ENCODE measurements at places on chromosomes 5 and 9.
A peak's percentile ranks its signal among the peaks of the same experiment; 100 is the strongest.

DNA sequence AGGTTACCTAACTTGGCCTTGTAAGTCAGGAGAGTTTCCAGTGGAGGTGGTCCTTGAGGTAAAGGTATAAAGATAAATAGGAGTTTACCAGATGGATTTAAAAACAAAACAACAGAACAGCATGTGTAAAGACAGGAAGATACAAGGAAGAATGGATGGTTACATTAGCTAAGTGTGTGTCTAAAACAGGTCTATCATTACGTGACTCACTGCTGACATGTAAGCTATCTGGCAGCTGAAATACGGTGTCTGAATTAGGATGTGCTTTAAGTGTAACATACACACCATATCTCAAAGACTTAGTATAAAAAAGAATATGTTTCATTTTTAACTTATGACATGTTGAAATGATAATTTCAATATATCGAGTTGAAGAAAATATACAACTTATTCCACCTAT lies 405.1 kb upstream of the ADAMTSL1 start:
- no peak for DNase-seq

GRCh38 chr9:124320062-124320973 lies 62.6 kb downstream of the NEK6 start:
- peak; percentile 66 for DNase-seq

GRCh38 chr5:20305463-20305862 lies 317.5 kb upstream of the CDH18 start:
- DNase-seq: no peak

GRCh38 chr5:105207066-105207465 lies 1644.5 kb upstream of the NUDT12 start:
- DNase-seq: no peak

- no peak for DNase-seq
Measured at GRCh38 chr5:113325054-113325453, 109.7 kb downstream of the TSSK1B start.

DNA sequence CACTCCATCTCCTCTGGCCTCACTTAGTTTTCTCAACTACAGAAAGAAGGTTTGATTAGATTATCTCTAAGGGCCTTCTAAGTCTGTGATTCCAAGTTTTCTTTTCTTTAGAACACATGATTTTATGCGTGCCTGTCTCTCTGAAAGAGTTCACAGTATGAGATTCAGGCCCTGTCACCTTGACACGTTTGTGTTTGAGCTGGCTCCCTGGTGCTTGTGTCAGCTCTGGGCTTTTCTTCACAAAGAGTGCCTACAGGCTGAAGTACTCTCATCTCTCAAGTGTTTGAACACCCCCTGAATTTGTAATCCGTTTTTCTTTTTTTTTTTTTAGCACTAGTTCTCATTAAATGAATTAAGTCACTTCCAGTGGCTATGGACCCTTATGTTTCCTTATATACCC lies 306.9 kb upstream of the C9orf72 start:
- DNase-seq: no peak

- no peak for DNase-seq
Measured at GRCh38 chr9:133372144-133372543, 3.7 kb downstream of the SURF4 start.

- no peak for DNase-seq
Measured at GRCh38 chr5:170338933-170339779, 41.6 kb upstream of the LCP2 start.

DNA sequence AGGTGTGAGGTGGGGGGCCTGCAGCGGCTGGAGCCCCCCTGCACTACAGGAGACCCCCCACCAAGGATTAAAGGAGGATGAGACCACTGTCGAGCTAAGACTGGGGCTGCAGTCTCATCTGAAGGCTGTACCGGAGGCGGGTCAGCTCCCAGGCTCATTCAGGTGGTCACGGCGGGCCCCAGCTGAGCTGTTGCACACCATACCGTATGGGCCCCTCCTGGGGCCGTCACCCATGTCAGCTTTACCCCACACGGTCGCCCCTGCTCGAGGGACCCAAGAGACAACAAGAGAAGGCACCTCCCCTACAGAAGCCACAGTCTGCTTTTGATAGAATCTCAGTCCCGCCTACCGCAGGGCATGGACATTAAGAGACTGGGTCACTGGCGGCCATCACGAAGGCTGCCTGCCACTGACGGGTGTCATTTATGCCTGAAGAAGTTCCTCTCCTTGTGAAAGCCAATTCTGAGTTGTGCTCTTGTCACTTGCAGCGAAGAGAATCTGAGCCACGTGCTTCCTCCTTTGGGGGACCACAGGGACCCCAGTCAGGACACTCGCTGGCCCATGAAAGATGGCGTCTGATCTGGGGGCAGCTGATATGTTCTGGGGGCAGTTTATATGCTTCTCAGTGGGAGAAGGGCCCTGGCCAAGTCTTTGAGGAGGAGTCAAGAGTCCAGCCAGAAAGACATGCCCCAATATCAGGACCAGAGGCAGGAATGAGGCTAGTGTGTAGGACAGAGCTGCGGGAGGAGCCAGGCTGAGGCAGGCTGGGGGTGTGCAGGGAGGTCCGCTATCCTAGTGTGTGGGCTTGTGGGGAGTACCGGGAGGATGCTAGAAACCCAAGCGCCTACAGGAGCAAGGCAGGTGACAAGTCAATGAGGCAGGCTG lies 102.4 kb downstream of the ZNF354C start:
- DNase-seq: no peak

DNA sequence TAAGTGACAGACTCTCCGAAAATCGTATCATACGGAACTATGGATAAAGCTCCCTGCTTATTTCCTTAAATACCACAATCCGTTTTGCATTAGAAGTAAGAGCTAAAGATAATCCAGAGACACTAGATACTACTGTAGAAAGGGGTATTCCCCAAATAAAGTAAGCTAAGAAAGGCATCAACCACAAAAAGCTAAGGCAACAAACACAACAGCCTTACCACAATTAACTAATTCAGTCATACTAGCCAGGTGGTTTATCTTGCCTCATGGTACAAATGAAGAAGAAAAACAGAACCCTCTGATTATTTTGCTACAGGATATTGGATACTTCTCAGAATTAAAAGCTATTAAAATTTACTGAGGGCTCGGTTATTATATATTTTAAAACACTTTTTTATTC lies 14.1 kb downstream of the ERP44 start:
- no peak for DNase-seq

DNA sequence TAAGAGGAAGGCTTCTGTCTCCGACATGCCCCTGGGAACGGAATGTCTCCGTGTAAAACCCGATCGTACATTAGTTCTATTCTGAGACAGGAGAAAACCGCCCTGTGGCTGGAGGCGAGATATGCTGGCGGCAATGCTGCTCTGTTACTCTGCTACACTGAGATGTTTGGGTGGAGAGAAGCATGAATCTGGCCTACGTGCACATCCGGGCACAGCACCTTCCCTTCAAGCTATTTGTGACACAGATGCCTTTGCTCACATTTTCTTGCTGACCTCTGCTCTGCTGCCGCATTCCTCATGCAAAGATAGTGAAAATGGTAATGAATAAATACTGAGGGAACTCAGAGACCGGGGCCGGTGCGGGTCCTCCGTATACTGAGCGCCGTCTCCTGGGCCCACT lies 2.2 kb upstream of the DPP7 start:
- no peak for DNase-seq

- DNase-seq: no peak
Measured at GRCh38 chr5:143642791-143643190, 169.2 kb upstream of the HMHB1 start.

GRCh38 chr5:55306641-55307382 lies 682 bp downstream of the DHX29 start:
- no peak for DNase-seq

GRCh38 chr9:128683340-128684064 lies 5.5 kb upstream of the SET start:
- no peak for DNase-seq

DNA sequence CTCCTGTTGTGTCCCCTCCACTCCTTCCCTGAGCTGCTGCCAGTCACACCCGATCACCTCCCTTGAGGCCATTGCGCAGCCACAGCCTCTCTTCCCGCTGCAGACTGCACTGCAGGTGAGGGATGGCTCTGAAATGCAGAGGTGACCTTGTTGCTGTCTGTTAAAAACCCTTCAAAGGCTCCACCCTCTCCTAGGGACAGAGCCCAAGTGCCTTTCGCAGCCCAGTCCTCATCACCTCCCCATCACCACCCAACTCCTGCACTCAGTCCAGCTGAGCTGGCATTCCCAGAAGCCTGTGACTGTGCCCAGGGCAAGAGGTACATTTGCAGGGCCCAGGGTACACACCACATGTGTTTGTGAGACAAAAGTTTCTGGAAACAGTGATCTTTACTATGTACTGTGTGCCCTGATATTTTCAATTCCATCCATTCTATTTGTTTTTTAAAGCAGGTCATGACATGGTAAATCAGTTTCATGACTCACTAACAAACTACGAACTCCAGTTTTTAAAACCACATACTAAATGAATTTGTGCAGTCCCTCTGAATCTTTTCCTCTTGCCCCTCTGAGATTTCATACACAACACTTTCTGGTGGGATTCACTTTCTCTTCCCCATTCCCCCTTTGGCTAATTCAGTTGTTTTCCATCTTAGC lies 73.0 kb upstream of the SPOCK1 start:
- no peak for DNase-seq

GRCh38 chr5:54425258-54425657 lies 30.2 kb upstream of the HSPB3 start:
- no peak for DNase-seq

GRCh38 chr9:70574151-70574837 lies 159.8 kb upstream of the KLF9 start:
- no peak for DNase-seq

GRCh38 chr9:92141144-92142129 lies 26.2 kb upstream of the SPTLC1 start:
- no peak for DNase-seq

GRCh38 chr9:84789463-84789830 lies 119.9 kb downstream of the NTRK2 start:
- DNase-seq: no peak

DNA sequence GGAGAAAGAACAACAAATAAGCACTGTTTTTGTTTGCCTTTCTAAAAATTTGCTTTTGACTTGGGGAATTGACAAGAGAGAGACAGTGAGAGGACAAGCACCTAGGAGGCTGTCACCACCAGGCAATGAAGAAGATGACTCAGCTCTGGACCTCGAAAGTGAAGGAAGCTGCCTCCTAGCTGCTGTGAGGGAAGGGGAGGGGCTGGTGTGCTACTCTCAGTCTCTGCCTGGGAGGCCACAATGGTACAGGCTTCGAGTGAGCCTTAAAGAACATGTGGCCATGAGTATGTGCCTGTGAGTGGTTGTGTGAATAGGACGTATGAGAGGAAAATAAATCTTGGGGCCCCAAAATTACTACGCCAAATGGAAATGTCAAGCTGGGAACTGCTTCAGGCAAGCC lies 7.1 kb upstream of the PLK2 start:
- DNase-seq: peak; percentile 10

- no peak for DNase-seq
Measured at GRCh38 chr5:86617309-86617755, 409 bp upstream of the COX7C start.

DNA sequence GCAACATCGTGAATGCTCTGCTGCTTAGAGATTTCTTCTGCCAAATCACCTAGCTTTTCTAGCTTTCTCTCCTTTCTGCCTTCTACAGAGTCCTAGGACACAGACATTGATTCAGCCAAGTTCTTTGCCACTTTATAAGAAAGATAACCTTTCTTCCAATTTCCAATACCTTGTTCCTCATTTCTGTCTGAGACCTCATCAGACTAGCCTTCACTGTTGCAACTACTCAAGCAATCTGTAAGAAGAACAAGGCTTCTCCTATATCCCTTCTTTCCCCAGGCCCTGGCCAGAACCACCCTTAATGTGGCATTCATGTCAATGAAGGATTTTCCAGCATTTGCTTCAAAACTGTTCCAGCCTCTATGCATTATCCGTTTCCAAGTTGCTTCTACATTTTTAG lies 24.3 kb downstream of the FBXO10 start:
- DNase-seq: no peak

GRCh38 chr9:27572566-27572917 lies 739 bp downstream of the C9orf72 start:
- DNase-seq: peak; percentile 46

DNA sequence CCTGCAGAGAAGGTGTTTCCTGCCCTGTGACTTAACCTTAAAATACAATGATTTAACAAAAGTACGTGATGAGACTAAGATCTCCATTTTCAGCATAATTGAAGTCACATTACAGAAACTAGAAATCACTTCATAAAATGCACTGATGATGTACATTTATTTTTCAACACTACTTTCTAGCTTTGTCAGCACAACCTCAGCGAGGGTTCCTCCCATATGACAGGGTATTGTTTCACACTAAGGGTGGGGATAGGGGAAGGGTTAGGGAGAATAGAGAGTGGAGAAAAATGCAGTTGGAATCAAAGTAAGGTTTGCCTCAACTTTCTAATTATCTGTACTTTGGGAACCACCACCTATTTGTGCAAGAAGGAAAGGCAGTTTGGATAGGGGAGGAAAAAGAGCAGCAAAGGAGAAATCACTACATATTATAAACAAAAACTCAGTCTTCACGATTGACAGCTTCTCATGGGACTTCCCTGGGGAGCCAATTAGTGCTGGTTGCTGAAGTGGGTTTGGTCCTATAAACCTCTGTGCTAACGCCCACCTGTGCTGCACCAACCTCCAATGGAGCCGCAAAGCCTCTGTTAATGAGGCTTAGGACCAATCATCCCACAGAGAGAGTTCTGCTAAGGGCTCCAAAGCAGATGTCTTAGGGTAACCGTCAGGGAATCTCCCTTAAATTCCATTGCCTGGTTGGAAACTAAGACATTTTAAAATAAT lies 369.2 kb upstream of the PDE4D start:
- DNase-seq: no peak

DNA sequence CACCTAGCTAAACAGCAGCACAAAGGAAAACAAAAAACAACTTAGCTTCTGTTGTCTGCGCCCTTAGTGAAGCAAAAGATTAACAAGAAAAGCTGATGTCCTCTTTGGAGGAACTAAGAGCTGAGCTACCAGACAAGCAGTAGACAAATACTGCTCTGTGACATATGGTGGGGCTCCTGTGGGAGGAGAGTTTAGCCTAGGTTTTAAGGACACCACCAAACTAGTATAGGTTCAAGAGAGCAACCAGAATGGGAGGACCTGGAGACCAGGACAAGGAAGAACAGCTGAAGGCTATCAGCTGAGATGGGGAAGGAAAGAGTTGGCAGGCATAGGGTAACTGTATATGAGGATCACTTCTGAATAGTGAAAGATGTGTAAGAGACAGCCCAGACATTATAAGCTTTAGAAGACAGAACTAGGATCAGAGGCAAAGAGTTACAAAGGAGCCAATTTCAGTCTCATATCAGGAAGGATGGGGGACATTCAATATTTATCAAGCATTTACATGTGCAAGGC lies 27.2 kb downstream of the FBXW2 start:
- DNase-seq: no peak

- no peak for DNase-seq
Measured at GRCh38 chr9:89753472-89754055, 148.8 kb downstream of the GADD45G start.
